ENCODE measurements at places on chromosomes 5 and 9.

- no peak for DNase-seq
These were observed 7.9 kb downstream of the TXN start for GRCh38 chr9:110248361-110248760.

DNA sequence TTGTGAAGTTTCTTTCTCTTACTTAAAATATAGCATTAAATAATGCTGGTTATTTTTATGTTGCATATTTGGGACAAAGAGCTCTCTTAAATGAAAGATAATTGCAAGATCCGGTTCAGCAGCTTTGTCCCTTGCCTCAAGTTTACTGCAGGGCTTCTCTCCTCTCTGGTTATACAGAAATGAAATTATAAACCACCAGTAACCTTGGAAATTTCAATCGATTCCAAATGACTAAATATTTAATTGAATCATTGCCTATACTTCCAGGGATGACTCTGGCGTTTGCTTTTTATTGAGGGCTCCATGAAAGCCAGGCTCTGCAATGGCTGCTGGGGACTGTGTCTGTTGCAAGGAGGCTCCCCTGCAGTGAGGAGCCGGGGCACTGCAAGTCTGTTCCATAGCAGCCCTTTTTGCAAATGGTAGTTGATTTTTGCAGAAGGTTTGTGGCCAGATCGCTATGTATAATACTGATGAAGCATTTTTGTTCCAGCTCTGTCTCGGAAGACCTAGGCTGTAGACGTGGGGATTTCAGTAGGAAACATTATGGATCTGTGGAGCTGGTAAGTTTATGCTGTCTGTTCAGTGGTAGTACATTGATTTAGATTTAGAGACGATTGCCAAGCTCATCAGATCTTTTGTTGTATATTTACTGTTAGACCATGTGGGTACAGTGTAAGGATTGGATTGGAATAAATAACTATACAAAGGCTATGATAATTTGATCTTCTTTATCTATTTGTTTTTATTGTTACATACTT lies at the start of gene GARNL3:
Gene GARNL3, plus strand, starts transcription at position 313 of the 758 bp plus-strand sequence. Its CDS starts 104 bp downstream, at position 417.
- DNase-seq: no peak

DNA sequence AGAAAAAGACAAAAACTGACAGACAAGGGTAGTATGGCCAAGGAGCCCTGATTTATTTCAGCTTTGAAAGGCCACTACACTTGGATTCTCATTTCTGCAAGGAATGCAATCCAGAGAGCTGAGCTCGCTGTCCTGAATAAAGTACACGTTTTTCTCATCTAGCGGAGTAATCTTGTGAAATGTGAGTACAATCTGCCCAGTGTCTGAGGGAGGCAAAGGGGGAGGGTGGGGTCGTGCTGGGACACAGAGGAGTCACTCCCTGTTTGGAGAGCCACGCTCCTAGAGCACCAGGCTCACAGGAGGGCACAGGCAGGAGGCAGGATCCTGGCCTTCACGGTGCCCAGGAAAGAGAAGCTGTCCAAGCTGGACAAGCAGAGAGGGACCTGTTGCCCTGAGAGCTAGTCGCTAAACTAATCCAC lies 51.0 kb upstream of the IFNK start:
- no peak for DNase-seq

- no peak for DNase-seq
These were observed 508.1 kb downstream of the ZNF608 start for GRCh38 chr5:124238350-124238749.

DNA sequence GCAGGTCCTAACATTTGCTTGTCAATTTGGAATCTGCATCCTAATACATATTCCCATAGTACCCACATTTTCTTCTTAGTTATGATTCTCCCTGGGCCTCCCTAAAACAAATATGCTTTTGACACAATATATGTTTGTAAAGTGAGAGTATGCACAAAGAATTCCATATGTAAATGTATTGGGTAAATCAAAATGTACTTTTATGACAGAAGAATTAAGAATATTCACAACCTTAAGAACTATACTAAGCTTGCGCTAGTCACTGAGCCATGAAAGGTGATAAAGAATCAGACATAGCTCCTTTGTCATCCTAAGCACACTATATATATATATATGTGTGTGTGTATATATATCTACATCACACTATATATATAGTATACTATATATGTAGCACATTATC lies 438.5 kb downstream of the ACTL7B start:
- DNase-seq: no peak

DNA sequence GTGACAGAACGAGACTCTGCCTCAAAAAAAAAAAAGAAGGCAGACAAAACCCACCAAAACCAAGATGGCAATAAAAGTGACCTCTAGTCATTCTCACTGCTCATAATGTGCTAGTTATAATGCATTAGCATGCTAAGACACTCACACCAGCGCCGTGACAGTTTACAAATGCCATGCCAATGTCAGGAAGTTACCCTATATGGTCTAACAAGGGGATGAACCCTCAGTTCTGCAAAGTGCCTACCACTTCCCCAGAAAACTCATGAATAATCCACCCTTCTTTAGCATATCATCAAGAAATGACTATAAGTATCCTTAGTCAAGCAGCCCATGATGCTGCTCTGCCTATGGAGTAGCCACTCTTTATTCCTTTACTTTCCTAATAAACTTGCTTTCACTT lies 4.7 kb upstream of the BICD2 start:
- DNase-seq: no peak

DNA sequence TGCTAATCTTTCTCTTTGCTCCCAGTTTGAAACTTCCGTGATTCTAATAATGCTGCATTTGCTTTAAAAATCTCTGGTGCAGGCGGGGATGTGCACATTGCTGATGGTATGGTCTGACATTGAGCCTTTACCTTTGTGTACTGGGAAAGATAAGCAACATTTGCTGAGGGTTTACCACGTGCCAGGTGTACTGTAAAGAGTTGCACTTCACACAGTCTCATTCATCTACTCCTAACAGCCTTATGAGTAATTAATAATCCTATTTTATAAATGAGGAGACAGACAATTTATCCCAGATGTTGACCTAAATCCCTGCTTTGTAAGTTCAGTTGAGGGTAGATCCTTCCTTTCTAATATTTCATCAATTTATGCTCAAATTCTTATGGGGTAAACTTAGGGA lies 726 bp upstream of the ADGRV1 start:
- no peak for DNase-seq

- DNase-seq: peak; percentile 70
These were observed 51.0 kb downstream of the HABP4 start for GRCh38 chr9:96500696-96501632.

- no peak for DNase-seq
These were observed 1682.4 kb downstream of the MAT2B start for GRCh38 chr5:165187815-165188214.

GRCh38 chr5:104367978-104368377 lies 805.4 kb upstream of the NUDT12 start:
- no peak for DNase-seq

DNA sequence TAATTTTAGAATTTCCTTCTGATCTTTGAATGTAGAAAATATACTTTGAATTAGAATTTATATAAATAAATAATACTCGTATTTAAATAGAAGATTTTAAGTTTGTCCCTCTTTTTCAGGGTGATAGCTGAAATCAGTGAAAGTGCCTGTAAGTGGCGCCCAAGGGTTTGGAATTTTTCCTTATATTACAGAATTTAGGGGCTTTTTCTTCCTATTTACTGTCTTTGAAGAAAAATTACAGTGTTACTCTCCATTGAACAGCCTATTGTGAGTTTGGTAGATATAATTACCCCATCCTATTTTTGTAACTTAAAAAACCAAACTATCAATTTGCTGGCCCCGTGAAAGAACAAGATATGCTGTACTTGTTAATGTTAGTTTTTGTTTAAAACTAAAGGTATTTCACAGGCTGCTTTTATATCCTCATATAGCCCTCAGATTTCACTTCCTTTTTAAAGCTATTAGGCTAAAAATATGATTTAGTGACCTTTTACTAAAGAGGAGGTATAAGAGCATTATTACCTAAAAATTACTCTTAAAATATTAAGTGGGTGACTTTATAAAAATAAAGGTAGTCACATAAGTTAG lies 3.2 kb downstream of the MAP3K1 start:
- DNase-seq: no peak

DNA sequence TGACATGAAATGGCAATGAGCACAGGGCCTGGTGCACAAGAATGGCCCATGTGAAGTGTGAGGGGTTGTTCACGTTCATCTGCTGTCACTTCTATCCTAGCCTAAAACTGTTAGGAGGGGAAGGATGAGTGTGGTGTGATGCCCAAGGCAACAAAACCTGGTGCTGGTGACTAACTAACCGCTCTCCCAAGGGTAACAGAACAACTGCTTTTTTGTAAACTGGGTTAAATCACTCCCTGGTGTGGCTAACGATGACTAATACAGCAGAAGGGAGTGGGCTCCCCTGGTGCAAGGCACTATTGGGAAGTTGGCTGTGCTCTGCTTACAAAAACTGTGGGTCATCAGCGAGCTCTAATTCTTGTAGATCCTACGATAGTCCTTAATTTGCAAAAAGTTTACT lies 103.2 kb upstream of the VCAN start:
- no peak for DNase-seq

DNA sequence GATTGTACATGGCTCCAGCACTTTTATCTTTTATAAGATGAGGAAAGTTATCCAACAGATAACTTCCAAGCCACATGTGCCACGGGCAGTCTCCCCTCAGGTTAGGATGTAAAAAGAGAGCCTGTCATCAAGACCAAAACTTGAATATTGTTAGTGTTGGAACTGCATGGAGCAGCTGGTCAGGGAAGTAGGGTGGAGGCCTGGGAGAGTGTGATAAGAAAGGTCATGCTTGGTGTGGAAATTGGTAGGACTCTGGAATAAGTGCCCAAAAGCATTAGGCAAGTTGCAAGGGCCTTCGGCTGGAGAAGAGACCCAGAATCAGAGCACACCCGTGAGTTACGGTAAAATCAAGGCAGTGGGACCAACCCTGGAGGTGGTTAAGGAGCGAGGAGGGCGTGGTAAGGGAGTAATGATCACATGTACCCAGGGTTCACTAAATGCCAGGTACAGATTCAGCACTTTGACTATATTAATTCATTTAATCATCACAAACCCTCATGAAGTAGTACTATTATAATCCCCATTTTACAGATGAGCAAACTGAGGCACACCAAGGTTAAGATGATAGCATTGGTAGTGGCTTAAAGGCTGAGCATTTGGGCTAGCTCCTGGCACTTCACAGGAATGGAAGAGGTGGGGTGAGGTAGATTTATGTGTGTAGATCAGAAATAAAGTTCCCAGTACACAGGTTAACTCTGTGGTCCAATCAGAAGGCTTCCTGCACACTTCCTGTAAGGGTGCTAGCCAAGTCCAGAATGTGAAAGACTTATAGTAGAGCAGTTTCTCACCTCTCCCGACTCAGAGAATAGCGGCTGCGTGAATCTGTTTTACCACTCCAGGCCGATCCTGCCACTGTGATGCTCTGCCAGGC lies 96.5 kb upstream of the ZNF608 start:
- DNase-seq: no peak

DNA sequence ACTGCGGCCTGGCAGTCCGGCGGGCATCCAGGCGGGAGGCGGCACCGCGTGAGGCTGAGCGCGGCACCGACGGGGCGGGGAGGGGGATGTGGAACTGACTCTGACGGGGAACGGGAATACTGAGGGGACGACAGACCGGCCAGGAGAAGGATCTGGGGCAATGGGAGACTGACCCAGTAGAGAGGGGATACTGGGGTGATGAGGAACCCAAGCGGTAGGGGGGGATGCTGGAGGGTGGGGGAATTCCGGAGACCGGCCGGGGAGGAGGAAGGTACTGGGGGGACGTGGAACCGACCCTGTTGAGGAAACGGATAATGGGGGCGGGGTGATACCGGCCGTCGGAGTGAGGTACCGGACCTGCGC lies 423 bp downstream of the IPPK start:
- DNase-seq: no peak

DNA sequence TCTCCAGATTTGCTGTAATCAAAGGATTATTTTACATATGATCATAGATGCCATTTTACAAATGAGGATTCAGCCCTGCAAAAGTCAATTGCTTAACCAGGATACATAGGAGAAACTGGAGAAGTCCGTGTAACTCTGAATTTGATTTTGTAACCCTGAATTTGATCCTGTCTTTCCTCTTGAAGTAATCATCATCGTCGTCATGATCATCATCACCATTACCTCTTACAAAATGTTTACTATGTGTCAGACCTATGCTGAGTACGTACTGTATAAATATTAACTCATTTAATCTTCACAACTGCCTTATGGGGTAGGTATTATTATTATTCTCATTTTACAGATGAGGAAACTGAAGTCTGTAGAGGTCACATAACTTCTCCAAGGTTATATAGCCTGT lies 271.5 kb downstream of the DOCK8 start:
- no peak for DNase-seq

- DNase-seq: no peak
These were observed 19.5 kb downstream of the ERAP1 start for GRCh38 chr5:96788112-96788749.

GRCh38 chr5:149654231-149654630 lies 72.9 kb downstream of the ARHGEF37 start:
- no peak for DNase-seq

DNA sequence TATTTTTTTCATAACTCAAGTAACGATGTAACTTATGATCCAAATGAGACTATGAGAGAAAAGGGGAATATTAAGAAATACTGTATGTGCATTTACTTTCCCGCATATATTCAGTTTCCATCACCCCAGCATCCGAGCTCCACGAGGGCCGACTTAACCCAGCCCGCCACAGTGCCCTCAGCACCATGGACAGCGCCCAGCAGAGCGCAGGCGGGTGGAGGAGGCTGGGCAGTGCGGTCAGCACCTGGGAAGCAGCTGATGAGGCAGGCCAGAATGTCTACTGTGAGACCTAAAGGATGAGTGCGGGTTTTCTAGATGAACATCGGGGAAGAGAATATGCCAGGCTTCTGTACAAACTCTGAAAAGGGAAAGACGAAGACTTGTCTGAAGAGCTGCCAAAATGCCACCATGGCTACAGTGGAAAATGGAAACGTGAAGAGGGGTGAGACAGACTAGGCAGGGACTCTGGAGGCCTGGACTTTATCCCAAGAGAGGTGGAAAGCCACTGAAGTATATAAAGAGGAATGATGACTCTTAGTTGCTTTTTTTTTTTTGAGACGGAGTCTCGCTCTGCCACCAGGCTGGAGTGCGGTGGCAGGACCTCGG lies 34.5 kb upstream of the MED27 start:
- peak; percentile 84 for DNase-seq

DNA sequence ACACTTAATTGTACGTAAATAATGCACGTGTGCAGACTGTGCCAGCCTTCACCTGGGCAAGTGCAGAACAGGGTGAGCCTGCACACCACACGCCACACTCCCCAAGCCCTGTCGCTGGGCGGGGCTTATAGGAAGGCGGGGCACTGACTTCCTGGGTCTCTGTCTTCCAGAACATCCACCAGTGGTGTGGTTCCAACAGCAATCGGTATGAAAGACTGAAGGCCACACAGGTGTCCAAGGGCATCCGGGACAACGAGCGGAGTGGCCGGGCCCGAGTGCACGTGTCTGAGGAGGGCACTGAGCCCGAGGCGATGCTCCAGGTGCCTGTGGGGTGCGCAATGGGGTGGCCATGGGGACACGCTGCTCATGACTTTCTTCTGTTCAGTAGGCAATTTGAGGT lies 44.2 kb downstream of the GSN start:
- DNase-seq: no peak
